ENCODE measurements at places on chromosomes 16 and 17.

DNA sequence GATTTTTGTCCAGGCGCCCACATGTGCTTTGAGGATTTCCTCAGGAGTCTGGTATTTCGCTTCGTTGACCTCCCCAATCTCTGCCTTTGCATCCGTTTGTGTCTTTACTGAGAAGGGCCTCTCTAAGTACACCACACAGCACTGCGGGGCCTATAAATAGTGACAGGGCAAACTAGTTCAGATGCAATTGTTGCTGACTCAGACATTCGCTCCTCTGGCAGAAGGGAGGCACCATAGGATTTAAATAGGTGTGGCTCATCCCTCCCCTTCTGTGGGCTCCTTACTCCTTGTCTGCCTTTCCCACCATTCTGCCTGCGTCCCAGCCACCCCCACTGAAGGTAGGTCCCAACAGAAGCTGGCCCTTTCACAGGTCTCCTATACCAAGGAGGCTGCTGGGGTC is 192.3 kb downstream of the SHISA9 start:
- DNase-seq, result no peak

GRCh38 chr17:16463358-16464302 is 28.4 kb downstream of the LRRC75A start:
- DNase-seq, result no peak

DNA sequence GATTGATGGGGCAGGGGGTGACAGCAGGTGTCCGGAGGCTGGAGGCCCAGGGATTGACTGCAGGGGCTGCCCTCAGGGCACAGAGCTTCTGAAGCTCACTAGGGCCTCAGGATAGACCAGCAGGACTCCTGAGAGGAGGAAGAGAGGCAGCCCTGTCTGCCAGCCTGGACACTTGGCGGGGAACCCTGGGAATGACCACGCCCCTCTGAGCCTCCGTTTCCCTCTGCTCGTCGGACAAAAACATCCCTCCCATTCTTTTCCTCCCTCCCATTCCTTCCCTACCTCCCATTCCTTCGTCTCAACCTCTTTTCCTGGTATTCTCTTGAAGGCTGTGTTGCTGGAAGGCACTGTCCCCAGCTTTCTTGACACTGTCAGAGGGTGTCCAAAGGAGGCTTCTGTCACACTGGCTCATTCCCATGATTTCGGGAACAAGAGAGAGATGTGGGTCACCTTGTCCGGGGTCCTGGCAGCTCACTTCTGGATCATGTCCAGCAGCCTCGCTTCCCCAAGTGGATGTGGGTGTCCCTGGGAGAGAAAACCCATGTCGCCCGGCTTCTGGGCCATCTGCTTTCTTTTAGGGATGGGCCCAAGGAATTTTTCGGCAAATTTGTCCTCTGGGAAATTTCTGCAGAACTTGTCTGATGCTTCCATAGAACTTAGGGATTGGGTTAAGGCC is 145.5 kb downstream of the CMIP start:
- DNase-seq, result no peak

- DNase-seq, result no peak
Observed at GRCh38 chr17:550463-551180, 164.0 kb downstream of the VPS53 start.

DNA sequence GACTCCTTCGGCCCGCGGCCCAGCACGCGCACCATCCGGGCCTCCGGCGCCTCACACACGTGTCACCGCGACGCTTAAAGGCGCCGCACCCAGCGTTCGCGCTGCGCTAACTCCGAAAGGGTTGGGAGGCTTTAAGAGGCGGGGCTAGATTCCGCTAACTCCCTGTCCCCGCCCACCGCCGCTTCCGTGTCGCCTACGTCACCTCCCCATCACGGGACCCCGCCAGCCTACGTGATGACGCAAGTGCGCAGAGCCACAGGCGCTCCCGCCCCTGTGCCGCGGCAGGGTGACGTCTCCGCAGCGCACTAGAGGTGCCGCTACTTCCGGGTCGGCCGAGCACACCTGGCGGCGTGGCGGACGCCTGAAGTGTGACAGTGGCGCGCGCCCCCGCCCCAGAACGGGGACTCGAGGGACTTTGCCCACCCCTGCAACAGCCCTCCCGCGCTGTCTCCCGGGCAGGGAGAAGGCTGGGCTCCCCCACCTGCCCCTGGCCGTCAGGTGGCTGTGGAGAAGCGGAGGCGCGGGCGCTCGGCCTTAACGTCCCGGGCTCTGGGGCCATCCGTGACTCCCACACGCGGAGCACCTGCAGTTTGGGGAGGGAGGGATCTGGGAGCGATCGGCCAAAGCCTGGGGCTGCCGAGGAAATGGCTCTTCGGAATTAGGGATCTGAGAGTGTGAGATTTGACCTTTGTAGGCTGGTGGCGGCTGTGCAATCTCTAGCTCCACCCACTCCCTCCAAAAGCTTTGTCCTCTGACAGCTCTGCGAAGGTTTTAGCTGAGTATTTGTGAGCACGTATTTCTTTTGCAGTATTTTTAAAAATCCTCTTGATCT is at the start of gene USP36:
TSS of gene USP36 (minus strand) at position 35 of the 832 bp plus-strand sequence. CDS start 4,451 bp downstream, outside the sequence.
- peak; percentile 99 for DNase-seq

DNA sequence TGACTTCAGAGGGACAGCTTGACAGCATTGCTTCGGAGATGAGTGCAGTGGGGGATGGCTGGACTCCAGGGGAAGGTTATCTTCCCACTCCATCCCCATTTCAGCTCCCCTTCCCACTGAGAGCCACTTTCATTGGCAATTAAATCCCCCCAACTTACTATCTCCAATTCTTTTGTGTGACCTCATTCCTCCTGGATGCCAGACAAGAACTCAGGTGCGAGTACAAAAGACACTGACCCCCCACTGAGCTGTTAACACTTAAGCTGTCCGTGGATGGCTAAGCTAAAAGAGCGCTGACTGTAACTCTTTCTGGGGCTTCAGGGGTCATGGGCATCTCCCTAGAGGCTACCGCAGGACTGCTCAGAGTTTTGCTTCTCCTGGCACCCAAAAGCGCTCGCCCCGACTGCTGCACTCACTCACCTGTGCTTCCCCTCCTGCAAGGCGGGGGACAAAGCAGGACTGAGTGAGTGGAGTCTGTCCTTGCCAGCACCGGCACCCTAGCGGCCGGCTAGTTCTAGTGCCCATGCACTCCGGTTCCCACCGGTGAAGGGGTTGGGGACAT is 44.8 kb upstream of the FBXO47 start:
- no peak for DNase-seq

DNA sequence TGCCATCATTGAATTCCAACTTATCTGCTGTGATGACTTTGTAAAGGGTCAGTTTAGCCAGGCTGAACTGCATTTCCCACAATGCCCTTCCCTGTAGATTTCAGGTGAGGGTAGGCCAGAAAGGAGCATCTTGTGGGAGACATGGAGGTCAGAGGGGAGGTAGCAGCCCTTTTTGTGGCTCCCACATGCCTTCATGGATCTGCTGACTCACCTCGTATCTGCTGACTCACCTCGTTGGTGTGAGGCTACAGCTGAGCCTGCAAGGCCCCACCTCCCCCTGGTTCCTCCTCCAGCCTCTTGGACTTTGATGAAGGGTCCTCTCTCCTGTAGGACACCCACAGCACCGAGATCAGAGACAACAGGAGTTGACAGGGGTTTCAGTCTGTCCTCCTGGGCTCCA is 102.5 kb downstream of the SALL1 start:
- DNase-seq, result no peak

GRCh38 chr17:63824362-63824761 is 2.9 kb upstream of the PSMC5 start:
- no peak for DNase-seq

DNA sequence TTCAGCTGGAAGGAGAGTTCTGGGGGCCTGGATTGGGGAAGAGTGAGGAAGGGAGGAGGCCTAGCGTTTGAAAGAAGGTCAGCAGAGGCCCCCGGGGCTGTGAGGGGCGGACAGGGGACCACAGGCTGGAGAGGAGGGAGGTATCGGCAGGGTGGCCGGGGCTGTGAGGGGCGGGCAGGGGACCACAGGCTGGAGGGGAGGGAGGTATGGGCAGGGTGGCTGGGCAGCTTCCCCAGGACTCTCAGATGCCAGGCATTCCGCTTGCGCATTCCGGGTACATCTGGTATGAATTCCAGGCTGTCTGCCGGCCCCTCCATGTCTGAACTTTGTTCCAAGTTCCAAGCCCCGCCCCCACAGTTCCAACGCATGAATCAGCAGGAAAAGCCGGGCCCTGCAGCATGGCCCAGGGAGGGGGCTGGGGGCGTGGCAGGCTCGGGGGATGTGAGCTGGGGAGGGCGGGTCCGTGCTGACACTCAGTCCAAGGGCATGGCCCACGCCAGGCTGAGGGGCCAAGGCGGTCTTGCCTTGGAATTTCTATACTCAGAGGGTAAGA is 4.3 kb upstream of the TLCD2 start:
- DNase-seq, result no peak

DNA sequence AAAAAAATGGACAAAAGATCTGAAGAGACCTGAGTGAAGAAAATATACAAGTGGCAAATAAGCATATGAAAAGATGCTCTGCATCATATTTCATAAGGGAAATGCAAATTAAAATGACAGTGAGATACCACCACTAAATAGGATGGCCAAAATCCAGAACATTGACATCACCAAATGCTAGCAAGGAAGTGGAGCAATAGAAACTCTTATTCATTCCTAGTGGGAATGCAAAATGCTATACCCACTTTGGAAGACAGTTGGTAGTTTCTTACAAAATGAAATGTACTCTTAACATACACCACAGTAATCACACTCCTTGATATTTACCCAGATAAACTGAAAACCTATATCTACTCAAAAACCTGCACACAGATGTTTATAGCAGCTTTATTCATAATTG is 33.6 kb downstream of the DHRS7B start:
- DNase-seq, result no peak

- peak; percentile 32 for DNase-seq
Observed at GRCh38 chr17:58587713-58588117, 73.3 kb upstream of the MTMR4 start.

- no peak for DNase-seq
Observed at GRCh38 chr17:50637829-50638605, 3.3 kb downstream of the ABCC3 start.

GRCh38 chr16:72889616-72890582 is 158.0 kb downstream of the ZFHX3 start:
- DNase-seq, result no peak

DNA sequence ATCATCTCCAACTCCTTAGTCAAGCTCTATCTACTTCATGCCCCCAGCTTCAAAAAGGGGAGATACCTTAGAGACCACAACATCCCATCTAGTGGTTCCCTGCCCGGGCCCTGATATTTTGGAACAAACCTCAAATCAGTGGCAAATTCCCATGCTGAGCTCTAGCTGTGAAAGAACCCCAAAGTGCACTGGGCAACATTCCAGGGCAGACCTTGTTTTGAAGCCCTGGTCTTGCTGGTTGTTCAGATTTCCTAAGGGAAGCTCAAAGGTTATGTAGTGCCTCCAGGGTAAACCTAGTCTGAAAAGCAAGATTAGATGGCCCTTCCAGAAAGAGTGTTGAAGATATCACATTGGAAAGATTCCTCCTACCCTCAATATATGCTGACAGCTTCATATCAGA is 16.3 kb downstream of the FAM117A start:
- DNase-seq, result no peak

DNA sequence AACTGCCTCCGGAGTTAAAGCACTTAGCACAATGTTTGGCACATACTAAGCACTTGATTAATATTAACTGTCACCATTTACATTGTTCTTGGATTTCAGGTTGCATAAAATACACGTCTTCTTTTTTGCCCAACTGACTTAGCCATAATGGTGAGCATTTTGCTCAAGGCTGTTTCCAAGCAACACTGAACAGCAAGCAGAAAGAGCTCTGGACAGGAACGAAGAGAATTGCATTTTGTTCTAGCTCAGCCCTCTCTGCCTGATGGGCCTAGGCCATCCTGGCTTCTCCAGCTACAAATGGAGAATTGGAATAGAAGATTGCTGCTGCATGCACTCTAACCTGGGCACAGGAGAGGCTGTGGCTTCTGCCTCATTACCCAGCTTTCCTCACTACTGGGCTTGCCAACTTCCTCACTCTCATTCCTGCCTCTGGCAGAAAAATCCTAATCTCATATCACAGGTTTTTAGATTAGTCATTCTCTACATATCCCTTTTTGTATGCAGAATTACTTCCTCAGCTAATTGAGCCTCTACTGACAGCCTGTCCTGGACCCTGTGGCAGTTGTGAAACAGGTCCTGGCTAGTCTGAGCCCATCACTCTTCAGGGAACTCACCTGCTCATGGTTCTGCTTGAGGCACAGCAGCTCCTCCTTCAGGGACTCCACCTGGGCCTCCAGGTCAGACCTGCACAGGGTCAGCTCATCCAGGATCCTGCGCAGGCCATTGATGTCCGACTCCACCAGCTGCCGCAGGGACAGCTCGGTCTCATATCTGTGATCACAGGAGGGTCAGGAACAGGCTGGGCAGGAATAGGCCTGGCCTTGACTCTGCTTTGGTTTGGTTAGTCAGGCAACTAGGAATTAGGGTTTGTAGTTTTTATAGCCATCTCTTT is 2.5 kb downstream of the KRT33A start:
- no peak for DNase-seq

- DNase-seq, result no peak
Observed at GRCh38 chr16:14562691-14563491, 67.2 kb downstream of the PARN start.

DNA sequence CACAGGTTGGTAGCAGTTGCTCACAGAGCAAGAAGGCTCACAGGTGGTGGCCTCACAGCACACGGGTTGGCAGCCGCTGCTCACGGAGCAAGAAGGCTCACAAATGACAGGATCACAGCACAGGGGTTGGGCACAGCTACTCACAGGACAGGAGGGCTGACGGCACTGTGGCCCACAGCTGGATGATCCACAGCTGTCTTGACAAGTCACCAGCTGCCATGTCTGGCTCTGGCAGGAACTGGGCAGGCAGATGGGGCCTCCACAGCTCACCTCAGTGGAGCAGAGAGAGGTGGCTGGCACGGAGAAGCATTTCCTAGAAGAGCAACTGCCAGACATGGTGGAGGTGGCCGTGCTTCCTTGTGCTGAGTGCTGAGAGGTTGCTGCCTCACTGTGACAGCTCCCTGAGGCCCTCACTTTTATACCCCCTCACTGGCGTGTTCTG is at the start of gene KRTAP16-1:
TSS of gene KRTAP16-1 (minus strand) at position 392 of the 442 bp plus-strand sequence. CDS start at position 336, 56 bp downstream.
- DNase-seq, result peak; percentile 45

GRCh38 chr16:26524281-26524680 is 542.4 kb upstream of the C16orf82 start:
- no peak for DNase-seq

DNA sequence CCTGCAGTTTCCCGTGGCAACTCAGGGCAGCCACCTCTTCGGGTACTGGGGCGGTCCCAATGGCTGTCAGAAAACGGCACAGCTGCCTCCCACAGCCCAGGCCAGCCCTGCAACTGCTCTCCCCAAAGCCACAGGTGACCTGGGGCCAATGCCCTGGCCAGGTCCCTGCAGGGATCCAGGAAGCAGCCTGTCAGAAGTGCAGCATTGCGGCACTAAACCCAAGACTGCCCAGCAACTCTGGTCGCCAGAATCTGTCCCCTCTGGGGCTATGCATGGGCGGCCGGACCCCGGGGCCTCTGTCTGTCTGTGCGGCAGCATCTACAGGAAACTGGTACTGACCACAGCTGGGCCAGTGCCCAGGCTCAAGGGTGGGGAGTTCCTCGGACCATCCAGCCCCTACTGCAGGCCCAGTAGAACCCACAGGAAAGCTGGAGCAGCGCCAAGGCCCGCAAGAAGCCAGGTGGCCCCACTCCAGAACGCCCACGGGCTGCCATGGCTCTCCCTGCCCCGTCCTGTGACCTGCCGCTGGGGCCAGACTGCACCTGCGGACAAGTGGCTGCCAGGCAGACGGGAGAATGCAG is 5.5 kb downstream of the CYBC1 start:
- DNase-seq, result no peak
